ENCODE measurements at places on chromosomes 1 and 21.

- no peak for DNase-seq
Observed at GRCh38 chr1:44212355-44213221, 683 bp upstream of the DMAP1 start.

DNA sequence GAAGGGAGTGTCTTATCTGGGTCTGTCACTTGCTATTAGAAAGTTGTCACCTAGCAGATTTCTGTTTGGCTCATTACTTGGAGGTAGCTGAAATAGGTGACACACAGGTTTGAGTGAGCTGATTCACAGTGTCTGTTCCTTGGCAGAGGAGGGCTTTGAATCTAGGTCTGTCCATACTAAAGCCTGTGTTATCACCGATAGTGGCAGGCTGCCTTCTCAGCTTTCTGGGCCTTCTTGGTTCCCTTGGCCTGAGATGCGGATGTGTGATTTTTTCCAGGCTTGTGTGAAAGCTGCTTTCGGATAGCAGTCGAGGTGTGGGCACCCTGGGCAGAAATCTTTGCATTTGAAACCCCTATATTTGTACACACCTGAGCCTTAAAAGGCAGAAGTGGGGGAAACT, 73.9 kb downstream of the ACTL8 start:
- DNase-seq = no peak

DNA sequence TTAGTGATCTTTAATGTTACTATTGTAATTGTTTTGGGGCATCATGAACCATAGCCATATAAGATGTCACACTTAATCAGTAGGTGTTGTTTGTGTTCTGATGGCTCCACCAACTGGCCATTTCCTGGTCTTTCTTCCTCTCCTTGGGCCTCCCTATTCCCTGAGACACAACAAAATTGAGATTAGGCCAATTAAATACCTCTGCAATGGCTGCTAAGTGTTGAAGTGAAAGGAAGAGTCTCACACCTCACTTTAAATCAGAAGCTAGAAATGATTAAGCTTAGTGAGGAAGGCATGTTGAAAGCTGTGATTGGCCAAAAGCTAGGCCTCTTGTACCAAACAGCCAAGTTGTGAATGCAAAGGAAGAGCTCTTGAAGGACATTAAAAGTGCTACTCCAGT, 30.7 kb downstream of the PPP2R5A start:
- DNase-seq = no peak

DNA sequence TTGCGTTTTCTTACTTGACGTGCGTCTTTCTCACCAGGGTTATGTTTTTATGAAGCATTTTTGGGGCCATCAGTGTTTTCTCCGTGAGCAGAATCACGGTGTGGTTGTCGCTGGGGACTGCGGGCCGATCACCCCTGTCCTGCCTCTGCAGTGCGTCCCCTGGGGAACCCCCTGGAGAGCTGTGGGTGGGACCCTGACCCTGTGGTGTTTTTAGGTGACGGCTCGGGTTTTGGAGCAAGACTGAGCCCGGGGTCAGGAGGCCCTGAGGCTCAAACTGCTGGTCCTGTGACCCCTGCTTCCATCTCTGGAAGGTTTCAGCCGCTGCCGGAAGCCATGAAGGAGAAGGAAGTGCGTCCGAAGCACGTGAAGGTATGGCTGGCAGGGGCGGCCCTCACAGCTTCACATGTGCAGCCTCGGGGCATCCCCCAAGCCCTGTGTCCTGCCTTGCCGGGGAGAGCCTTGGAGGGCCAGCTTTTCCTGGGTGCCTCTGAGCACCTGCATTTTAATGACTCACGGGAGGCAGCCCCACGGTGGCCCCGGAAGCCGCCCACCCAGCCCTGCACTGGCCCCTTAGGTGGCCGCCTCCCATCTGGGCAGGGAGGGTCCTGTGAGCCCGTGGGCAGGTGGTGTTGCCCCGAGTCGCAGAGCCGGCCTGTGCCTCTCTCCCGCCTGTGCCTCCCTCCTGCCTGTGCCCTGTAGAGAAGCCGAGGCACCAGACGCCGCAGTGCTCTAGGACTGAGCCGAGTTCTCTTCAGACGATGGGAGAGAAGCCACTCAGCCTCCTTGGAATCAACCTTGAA, 36.7 kb upstream of the DIP2A start:
- DNase-seq = no peak

DNA sequence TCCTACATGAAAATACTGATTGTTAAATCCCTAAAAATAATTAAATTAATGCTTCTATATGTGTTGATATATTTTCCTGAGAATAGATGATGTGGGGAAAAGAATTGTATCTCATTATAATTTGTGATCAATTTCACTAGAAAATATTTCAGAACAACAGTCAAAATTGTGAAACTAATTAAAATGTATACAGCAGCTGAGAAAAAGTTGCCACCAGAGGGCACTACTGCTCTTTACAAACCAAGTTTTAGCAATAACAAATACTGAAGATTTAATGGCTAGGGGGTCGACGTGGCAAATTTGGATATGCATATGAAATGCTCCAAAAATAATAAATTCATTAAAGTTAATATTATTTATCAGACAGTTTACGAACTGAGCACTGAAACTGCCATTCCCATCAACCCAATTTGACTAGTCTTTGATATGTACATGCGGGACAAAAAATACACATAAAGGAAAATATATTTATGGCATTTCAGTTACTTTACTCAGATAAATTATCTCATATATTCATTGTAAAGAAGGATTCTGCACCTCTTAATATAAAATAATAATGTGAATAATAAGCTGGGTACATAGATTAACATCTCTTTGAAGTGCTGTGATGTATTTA, 96.3 kb upstream of the TMPRSS15 start:
- DNase-seq = no peak
